Stimulated activated CD4-positive, alpha-beta T cell treated with anti-CD3 and anti-CD28 coated beads, Interleukin-4, amount 100 ng/mL, for 24 hours (primary cell): ENCODE measurements at places on chromosomes 11 and 22.

GRCh38 chr11:73321604-73322381, 13.7 kb downstream of the ARHGEF17 start:
- no peak for DNase-seq

DNA sequence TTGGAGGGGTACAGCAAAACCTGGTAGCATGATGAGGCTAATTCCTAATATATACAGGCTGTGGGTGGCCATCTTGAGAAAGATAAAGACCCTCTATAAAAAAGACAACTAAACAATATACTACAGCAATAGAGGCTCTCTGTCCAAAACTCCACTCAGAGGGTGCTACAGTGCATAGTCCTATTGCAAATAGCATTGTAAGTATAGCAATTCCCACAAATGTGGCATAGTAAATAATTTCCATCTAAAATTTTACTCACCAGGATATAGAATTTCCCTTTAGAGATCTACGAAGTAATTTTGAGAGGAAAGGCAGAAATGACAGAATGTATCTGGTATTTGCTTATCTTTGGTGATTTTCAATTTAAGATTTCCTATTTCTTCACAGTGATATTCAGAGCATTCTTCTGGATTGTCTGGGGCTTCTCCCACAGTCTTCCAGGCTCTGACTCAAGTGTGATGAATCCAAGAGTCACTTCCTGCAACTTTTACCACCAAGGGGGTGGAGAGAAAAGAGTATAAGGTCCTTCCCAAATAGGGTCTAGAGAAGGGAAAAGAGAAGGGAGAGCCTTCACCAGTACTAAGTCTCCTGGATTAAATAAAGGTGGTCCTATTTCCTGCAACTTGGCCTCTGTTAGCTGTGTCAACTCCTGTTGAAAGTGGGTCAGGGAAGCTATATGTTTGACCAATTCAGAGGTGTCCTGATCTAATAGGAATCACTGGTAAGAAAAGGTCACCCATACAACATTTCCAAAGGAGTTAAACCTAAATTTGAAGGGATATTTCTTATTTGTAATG, 1054.7 kb upstream of the CNTN5 start:
- no peak for DNase-seq

- no peak for DNase-seq
Observed at GRCh38 chr11:88469561-88470225, 132.2 kb upstream of the CTSC start.

DNA sequence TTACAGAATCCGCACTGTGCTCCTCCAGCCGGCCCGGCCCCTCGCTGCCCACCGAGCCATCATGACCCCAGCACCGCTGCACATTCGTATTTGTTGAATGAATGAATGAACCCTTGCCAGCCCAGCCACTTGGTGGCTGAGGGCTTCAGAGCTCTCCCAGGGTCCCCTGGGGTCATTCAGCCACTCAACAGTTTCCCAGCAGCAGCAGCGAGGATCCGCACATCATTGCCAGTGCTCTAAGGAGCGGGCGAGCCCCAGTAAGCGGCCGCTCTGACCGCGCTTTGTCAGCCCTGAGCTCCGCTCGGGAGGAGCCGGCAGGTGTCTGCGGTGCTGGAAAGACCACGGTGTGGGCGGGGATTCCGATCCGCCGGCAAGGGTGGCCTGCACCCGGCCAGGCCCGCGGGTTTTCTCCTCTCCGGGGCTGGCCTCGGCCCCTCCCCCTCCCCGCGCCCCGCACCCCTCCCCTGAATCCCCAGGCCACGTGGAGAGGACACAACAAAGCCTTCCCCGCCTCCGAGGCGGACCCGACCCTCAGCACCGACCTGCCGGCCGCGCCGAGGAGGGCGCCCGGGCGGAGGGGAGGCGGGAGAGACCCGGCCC, 563 bp downstream of the BID start:
- peak; percentile 65 for DNase-seq

GRCh38 chr11:64743591-64744543, at the start of gene RASGRP2:
TSS of gene RASGRP2 (minus strand) at chr11:64744142. CDS start at chr11:64742866, 1,276 bp downstream.
- peak; percentile 78 for DNase-seq

DNA sequence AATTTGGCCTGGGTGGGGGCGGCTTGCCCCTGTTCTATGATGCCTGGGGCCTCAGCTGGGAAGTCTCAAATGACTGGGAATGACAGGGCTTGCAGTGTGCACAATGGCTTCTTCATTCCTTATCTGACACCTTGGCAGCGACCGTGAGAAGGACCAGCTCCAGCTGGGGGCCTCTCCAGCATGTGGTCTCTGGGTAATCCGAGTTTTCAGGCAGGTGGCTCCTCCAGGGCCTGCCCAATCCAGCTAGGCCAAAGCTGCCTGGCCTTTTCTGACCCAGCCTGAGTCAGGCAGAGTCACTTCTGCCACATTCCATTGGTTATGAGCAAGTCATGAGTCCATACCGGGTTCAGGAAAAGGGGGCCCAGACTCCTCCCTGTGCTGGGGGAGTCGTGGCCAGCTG, 646.0 kb downstream of the OPCML start:
- no peak for DNase-seq

DNA sequence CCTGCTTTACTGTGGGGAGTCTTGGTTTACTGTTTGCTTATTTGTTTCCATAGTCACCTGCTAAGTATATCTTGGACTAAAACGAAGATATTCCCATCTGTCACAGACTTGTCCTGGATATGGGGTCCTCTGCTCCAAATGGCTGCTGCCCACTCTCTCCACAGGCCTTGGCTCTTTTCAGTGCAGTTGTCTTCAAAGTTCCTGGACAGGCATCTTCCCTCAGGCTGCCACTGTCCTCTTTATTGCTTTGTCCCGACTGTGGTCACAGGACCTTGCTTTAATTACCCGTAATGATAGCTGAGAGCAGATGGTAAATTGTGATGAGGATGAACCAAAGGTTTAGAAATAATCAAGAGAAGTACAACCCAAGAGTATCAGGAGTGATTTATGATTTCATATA, 713.9 kb upstream of the CCDC179 start:
- no peak for DNase-seq

GRCh38 chr11:78234006-78234405, 45.3 kb downstream of the USP35 start:
- DNase-seq = no peak

- no peak for DNase-seq
Observed at GRCh38 chr11:79382301-79383050, 58.4 kb downstream of the TENM4 start.

DNA sequence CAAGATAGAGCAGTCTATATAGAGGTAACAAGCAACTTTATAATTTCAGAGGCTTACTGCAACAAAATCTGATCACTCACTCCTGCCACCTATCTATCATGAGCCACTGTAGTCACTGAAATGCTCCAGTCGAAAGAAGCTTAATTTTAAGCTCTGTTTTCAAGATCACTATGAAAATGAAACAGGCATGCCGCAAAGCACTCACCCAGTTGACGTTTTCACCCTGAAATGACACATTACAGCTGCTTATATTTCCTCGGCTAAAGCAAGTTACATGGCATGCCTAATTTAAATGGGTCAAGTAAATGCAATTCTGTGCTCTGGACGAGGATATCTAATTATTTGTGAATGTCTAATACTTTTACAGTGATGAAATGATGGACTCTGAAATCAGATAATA, 616.3 kb downstream of the FAM181B start:
- DNase-seq = no peak

DNA sequence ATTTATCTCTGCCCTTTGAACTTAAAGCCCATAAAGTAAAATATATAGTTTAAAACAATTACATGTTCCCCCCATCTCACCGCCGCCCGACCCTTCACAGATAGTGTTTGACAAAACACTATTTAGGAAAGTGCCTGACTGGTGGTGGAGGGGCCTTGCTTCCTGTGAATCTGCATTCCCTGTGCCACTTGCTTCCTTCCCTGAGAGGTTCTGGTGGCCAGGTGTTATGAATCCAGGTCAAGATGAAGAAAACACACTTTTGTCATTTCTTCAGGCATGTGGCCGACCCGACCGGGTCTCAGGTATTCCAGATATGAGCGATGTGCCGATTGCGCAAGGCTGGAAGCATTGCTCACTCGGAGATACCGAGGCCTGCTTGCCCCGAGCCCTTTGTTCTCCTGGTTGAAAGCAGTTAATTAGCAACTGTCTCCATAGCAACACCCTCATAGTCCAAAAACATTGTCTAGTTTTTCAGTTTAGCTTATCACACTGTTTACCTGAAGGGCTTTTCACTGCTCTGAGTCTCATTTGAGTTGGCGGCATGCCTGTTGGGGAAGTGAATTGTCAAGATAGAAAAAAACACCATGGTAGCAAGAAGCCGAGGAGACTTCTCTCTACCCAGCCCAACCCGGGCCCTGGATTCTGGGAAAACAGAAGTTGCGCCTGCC, 128.3 kb downstream of the TEAD1 start:
- no peak for DNase-seq

DNA sequence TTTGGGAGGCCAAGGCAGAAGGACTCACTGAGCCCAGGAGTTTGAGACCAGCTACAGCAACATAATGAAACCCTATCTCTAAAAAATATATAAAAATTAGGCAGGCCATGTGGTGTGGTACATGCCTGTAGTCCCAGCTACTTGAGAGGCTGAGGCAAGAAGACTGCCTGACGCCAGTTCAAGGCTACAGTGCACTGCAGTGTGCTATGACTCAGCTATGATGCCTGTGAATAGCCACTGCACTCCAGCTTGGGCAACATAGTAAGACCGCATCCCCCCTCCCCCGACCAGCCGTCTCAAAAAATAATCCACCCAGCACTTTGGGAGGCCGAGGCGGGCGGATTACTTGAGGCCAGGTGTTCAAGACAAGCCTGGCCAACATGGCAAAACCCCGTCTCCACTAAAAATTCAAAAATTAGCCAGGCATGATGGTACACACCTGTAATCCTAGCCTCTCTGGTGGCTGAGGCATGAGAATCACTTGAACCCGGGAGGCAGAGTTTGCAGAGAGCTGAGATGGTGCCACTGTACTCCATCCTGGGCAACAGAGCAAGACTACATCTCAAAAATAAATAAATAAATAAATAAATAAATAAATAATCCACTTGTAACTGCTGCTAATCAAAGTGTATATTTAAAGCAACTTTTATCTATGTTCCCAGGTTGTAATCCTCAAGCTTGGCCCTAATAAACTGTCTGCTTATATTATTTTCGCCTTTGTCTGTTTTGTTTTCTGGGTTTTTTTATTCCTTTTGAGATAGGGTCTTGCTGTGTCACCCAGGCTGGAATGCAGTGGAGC, 7.8 kb downstream of the HPS5 start:
- DNase-seq = no peak

- no peak for DNase-seq
Observed at GRCh38 chr11:37109286-37109585, 511.2 kb upstream of the RAG2 start.

DNA sequence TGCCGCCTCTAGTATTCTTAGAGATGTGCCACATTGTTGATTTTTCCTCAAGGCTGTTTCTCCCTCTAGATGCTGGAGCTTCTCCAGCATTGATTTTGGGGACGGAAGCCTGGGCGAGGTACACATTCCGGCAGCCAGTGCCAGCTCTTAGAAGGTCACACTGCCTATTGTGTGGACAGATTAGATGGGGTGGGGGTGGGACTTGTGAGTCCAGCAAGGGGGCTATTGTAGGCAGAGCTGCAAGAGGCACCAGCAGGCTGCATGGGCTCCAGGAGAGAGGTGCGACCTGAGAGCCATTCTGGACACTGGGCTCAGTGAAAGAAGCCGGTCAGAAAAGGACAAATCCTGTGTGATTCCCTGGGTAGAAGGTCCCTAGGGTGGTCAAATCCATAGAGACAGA, 12.4 kb downstream of the C11orf21 start:
- DNase-seq = peak; percentile 1

GRCh38 chr11:12834166-12834565, 159.9 kb downstream of the TEAD1 start:
- no peak for DNase-seq

DNA sequence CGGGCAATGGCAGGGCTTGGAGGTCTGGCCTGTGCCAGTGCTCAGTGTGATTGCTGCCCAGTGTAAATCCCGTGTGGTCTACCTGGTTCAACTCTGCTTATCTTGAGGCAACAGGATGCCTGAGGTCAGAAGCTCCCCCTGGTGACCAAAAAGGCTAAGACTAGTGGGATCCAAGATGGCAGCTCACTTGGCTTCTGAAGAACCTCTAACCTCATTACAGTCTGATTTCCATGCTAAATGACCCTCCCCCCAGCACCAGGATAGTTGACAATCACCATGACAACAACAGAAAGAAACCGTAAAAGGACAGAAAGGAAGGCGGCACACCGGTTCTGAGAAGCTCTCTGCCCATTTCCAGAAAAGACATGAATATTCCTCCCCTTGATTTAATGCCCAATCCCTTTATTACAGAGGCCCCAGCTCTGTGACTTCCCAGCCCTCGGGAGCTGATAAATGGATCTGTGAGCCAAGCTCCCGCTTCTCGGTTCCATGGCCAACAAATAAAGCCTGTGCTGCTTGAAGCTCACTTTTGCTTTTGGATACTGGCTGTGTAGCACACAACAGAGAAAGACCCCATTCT, 398.4 kb downstream of the CTTN start:
- DNase-seq = no peak

DNA sequence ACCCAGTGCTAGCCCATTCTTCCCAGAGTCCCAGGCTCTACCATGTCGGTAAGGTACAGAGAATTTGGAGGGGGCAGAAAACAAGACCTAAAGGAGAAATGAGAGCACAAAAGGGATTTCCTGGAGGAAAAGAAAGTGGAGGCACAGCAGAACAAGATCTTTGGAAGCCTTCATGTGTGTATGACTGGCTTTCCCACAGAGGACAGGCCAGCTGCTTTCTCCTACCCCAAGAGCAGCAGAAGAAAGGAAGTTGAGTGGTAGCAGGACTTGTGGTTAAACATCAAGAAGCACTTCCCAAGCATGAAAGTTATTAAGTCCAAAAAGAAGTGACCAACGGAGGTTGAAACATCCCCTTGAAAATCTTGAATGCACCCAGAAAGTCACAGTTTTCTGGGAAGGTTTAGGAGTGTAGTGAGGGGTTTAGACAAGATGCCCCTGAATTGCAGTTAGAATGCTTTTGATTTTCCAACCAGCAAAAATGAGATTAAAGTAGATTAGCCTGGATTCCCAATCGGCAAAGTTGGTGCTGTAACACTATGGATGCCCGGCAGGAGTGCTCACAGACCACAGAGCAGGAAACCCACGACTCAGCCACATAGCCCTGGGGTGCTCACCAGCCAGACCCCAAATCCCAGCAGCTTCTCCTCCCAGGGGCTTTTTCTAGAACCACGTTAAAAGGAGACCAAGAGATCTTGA, 608 bp downstream of the TMPRSS13 start:
- DNase-seq = no peak

DNA sequence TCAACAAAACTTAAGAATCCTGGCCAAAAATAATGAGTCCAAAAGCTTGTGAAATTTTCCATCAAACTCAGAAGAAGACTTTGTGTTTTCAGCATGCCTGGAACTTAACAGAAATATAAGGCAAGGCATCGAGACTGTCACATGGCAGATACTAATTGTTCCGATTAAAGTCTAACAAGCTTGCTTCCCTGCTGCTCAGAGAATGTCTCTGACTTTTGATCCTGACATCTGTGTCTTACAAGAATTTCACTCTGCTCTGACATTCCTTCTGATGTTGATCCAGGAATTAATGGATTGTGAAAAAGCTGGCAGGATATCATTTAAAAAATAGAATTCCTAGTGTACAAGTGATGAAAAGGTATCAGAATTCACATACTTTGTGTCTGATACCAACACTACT, 170.2 kb downstream of the DCDC1 start:
- DNase-seq = no peak

- DNase-seq = no peak
Observed at GRCh38 chr11:22635689-22636088, 10.1 kb upstream of the FANCF start.
